ENCODE measurements at places on chromosomes 16 and 17. TPM values are rescaled to one million over a fixed set of nuclear protein-coding genes. Genes with fewer than 3 reads are reported as not detected.

DNA sequence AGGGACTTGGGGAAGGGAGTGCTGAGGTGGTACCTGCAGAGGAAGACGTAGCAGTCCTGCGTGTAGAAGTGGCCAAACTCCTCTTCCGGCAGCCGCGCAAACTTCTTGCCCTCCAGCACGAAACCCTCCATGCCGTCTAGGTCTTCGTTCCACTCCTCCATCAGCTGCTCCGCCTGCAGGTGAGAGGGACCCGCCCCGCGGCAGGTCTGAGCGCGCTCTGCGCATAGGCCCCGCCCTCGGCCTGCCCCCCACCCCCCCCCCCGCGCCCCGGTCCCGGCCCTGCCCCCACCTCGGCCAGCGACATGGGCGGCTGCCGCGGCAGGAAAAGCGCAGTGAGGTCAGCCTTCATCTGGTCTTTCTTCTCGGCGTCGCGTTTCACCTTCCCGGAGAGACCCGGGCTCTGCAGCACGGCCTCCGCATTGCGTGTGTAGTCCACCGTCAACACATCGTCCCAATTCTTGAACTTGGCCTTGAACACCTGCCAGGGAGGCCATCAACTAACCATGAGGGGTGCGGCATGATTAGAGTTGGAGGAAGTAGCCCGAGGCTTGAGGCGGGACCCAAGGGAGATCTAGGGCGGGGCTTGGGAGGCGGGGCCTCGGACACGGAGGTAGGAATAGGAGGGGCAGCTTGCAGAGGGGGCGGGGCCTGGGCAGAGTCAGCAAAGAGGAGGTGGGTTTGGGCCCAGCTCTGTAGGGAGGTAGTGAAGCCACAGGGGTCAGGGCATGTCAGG is 11.5 kb downstream of the FLII start:
- H3K4me1 ChIP-seq, result peaks cover 6% of the 10 kb centered on the region
- H3K4me3 ChIP-seq, result no peak overlapping the region
- no peaks in the 10 kb centered on the region for H3K27me3 ChIP-seq
- DNase-seq, result peak; percentile 81

DNA sequence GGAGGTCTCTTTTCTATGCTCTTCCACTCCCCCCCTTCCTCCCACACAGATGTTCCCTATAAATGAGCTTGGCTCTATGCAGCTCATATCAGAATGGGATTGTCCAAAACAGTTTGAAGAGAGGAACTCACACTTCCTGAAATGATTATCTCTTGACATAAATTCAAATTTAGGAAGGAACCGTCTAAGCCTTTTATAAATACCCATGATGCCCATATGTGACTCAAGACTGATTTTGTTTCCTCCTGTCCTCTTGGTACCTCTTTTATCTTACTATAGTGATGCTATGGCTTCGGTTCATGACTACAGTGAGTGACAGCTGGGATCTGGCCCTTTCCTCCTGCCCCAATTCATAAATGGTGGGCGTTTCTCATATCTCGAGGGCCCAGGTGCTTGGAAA is 16.6 kb upstream of the TERF2 start:
- DNase-seq, result no peak
- H3K4me1 ChIP-seq, result peaks cover 15% of the 10 kb centered on the region
- no peak overlapping the region for H3K27ac ChIP-seq
- H3K4me3 ChIP-seq, result no peak overlapping the region

DNA sequence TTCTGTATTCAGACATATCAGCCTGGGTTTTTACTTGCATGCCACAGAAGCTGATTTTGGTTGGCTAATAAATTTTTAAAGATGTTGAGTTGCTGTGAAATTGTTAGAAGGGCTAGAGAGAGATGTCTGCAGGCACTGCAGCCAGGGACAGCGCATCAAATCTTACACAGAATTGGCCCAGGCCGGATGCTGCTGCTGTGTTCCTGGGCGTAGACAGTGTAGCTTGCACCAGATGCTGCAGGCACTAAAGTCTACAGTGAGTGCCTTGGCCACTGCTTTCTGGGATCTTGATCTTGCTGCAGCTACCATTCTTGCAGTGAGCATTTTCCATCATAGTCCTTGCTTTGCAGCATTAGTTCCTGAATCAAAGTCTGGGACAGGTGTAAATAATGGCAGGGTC is 169.9 kb downstream of the SPECC1 start:
- no peak overlapping the region for H3K4me3 ChIP-seq
- no peak for DNase-seq
- H3K27me3 ChIP-seq, result no peaks in the 10 kb centered on the region
- H3K36me3 ChIP-seq, result no peaks in the 10 kb centered on the region
- no peaks in the 10 kb centered on the region for H3K4me1 ChIP-seq

DNA sequence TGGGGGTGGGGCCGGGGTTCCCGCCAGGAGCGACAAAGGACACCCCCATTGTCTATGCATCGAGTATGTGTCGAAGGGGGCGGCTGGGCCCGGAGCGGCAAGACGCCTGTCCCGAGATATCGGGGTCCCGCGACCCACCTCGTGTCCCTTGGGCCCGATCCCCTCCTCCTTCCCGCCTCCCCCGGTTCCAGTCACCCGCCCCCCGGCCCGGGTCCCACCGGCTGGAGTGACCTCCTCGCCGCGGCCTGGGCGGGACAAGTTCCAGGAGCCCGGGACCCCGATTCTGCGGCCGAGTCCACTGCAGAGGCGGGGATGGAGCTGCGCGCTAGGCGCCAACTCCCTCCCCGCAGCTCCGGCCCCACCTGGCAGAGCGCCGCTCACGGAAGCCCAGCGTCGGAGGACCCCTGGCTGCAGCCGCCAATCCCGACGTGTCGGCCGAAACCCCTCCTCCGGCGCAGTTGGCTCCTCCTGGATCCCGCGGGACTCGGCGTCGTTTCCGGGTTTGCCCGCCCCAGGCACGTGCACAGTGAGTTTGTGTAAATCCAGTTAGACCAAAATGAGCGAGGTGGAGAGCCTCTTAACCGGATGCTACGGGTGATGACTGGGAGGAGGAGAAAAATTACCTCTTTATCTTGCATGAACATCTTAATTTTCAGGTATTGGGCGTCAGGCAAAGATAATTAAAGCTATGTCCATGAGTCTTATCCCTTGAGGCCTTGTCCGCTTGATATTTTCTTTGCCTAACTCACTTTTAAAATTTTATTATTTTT is at the start of gene NMRAL1:
Gene NMRAL1, minus strand, starts transcription at position 434 of the 770 bp plus-strand sequence. CDS start 493 bp downstream, outside the sequence.
- peak; percentile 95 for DNase-seq
- H3K27me3 ChIP-seq, result no peaks in the 10 kb centered on the region
- peak within 1 kb of the TSS; percentile 72 for H3K4me3 ChIP-seq
- peak within 1 kb of the TSS; percentile 82 for H3K27ac ChIP-seq
- H3K36me3 ChIP-seq, result no peaks in the 10 kb centered on the region

DNA sequence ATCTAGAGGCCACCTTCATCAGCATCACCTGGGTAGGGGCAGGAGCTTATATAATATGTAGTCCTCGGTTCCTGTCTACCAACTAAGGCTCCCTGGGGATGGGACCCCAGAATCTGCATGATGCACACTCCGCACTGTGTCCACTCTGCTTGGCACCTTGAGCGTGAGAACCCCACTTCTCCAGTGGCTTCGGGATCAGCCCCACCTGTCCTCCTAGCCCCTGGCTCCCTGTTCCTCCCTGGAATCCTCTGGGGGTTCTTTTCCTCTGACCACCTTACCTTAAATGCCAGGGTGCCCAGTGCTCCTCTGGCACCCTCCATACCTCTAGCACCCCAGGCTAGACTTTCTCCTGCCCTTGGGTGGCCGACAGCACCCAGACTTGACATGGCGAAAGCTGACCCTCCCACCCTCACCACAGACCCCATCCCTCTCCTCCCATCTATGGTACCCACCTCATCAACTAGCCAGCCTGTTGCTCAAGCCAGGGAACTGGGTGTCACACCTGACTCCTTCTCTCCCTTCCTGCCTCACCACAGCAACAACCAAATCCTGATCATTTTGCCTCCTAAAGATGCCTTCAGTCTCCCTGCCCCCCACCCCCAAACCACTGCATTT is 2.8 kb upstream of the NXPH3 start:
- H3K27me3 ChIP-seq, result no peaks in the 10 kb centered on the region
- no peak overlapping the region for H3K4me3 ChIP-seq
- H3K36me3 ChIP-seq, result no peaks in the 10 kb centered on the region
- no peak for DNase-seq
- H3K4me1 ChIP-seq, result peaks cover 55% of the 10 kb centered on the region

GRCh38 chr16:60641067-60641665 is 1395.1 kb downstream of the CDH8 start:
- no peaks in the 10 kb centered on the region for H3K27me3 ChIP-seq
- no peak for DNase-seq
- H3K4me3 ChIP-seq, result no peak overlapping the region
- H3K36me3 ChIP-seq, result no peaks in the 10 kb centered on the region

DNA sequence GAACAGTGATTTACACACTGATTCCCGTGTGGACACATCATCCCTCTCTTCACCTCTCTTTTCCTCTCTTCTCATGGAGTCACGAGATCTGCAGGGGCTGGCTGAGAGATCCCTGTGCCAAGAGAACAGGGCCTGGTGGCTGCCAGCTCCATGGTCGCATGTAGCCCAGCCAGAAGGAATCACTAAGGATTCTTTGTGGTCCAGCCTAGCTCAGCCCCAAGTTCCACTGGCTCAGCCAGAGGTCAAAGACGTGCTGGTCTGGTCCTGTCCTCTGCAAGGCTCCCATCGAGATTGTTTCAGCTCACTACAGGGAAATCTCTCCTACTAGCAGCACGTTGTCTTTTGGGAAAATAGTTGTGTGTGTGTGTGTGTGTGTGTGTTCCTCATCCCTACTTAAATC is 66.4 kb downstream of the NDEL1 start:
- no peak for DNase-seq
- H3K27me3 ChIP-seq, result no peaks in the 10 kb centered on the region
- no peak overlapping the region for H3K27ac ChIP-seq
- H3K4me3 ChIP-seq, result no peak overlapping the region

DNA sequence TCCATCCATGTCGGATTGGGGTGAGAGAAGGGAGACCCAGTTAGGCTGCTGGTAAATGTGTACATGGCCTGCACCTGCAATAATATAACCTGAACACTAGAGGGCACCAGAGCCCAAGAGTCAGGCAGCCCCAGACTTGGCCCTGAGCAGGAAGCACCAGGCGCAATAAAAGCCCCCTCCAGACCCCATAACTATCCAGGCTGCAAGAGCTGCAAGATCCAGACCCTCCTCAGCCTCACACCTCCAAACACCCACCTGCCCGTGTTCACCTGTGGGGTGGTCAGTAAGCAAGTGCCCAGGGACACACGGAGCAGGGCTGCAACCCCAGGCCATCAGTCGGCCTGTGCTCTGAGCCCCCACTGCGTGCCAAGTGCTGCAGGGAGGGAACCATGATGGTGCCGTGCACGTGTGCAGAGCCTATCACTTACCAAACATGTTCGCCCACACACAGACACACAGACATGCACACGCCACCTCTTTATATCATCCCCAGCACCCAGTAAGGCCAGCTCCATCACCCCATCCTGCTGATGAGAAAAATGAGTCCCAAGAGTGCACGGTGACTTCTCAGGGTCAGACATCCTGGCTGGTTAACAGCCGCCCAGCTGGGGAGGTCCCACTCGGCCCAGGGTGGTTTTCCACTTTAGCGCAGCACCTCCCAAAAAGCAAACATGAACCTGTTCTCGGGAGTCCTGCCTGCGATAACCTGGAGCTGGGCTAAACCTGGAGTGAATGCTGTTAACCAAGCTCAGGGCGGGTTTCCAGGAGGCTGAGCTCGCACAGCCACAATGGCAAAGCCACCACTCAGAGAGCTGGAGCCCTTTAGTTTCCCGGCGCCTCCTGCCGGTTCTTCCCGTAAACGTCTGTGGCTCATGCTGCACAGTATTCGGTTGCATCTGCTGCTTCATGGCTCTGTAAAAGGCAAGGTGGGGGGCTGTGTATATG is 439.8 kb downstream of the SOX9 start:
- H3K27me3 ChIP-seq, result no peaks in the 10 kb centered on the region
- H3K4me1 ChIP-seq, result no peaks in the 10 kb centered on the region
- H3K27ac ChIP-seq, result no peak overlapping the region
- no peak overlapping the region for H3K4me3 ChIP-seq
- no peaks in the 10 kb centered on the region for H3K36me3 ChIP-seq

GRCh38 chr17:72299592-72299991 is 178.8 kb downstream of the SOX9 start:
- DNase-seq, result no peak
- no peaks in the 10 kb centered on the region for H3K27me3 ChIP-seq
- H3K36me3 ChIP-seq, result no peaks in the 10 kb centered on the region
- no peak overlapping the region for H3K27ac ChIP-seq
- no peak overlapping the region for H3K4me3 ChIP-seq
- no peaks in the 10 kb centered on the region for H3K4me1 ChIP-seq

GRCh38 chr16:89478576-89479221 is 11.7 kb downstream of the ANKRD11 start:
- H3K4me1 ChIP-seq, result peaks cover 41% of the 10 kb centered on the region
- no peak overlapping the region for H3K27ac ChIP-seq
- H3K27me3 ChIP-seq, result no peaks in the 10 kb centered on the region

DNA sequence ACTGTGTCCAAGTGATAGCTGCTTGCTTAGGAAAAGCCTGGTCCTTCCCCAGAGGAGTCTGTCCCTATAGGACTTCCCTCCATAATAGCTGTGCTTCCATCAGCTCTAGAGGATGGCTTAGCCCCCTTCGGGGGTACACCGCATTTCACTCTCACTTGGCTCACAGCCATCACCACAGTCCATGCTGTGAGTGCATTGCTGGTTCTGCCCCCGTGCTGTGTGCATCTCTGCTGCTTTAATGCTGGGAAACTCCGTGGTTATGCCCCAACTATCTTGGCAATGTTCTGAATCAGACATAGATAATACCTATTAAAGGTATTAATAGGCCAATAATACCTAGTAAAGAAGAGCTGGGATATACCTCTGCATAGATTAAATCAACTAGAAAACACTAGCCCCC is 58.3 kb downstream of the SIAH1 start:
- no peak overlapping the region for H3K4me3 ChIP-seq
- no peak for DNase-seq
- no peaks in the 10 kb centered on the region for H3K36me3 ChIP-seq

GRCh38 chr16:73669535-73670274 is 621.8 kb upstream of the ZFHX3 start:
- H3K27ac ChIP-seq, result no peak overlapping the region
- no peak for DNase-seq
- no peaks in the 10 kb centered on the region for H3K36me3 ChIP-seq
- no peaks in the 10 kb centered on the region for H3K4me1 ChIP-seq
- H3K27me3 ChIP-seq, result no peaks in the 10 kb centered on the region

- H3K36me3 ChIP-seq, result no peaks in the 10 kb centered on the region
- no peak overlapping the region for H3K4me3 ChIP-seq
- H3K4me1 ChIP-seq, result no peaks in the 10 kb centered on the region
- H3K27ac ChIP-seq, result no peak overlapping the region
These were observed 29.3 kb upstream of the MFSD6L start for GRCh38 chr17:8828517-8828875.

GRCh38 chr17:337866-338265 is 14.7 kb downstream of the RPH3AL start:
- H3K36me3 ChIP-seq, result no peaks in the 10 kb centered on the region
- H3K4me1 ChIP-seq, result no peaks in the 10 kb centered on the region
- H3K27ac ChIP-seq, result no peak overlapping the region
- no peak for DNase-seq
- H3K4me3 ChIP-seq, result no peak overlapping the region
- no peaks in the 10 kb centered on the region for H3K27me3 ChIP-seq

- H3K27ac ChIP-seq, result no peak overlapping the region
- no peak for DNase-seq
- H3K27me3 ChIP-seq, result no peaks in the 10 kb centered on the region
- H3K36me3 ChIP-seq, result no peaks in the 10 kb centered on the region
These were observed 2.9 kb upstream of the TMEM231 start for GRCh38 chr16:75558846-75559401.

PPP1R27 gene
- not detected for total RNA-seq

CHST4 gene
- not detected for total RNA-seq

CHST5 gene
- total RNA-seq, result 0.41 TPM

GDPD3 gene
- total RNA-seq, result 8.0 TPM

CACNA1G gene
- total RNA-seq, result 1.4 TPM

MYH1 gene
- not detected for total RNA-seq

ABCA8 gene
- 67.3 TPM for total RNA-seq

HSPB9 gene
- 0.49 TPM for total RNA-seq

DNAAF8 gene
- 0.49 TPM for total RNA-seq

TBC1D3C gene
- total RNA-seq, result not detected

GLOD4 gene
- 42.7 TPM for total RNA-seq

Data from sigmoid colon (tissue), 7 donors.